ENCODE measurements at places on chromosomes 6 and 20.

- no peak for DNase-seq
These were observed 202.0 kb downstream of the RNGTT start for GRCh38 chr6:88761237-88762031.

- DNase-seq: peak; percentile 70
These were observed 32.7 kb upstream of the MAP7 start for GRCh38 chr6:136582711-136583471.

DNA sequence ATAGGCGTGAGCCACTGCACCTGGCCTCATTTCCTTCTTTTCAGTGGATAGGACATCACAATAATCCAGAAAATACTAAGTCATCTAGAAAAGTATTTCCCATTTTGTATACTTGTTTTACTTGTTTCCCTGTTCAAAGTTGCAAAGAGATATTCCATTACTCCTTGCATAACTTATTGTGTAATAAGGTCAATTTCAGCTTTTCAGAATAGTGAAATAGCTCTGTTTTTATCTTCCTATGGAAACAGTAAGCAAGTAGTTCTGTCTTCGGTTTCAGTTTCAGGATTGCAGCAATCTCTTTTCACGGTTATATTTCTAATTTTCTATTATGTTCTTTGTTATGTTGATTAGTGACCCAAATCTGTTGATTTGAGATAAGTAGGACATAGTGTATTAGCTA is 6.0 kb downstream of the STX11 start:
- no peak for DNase-seq

DNA sequence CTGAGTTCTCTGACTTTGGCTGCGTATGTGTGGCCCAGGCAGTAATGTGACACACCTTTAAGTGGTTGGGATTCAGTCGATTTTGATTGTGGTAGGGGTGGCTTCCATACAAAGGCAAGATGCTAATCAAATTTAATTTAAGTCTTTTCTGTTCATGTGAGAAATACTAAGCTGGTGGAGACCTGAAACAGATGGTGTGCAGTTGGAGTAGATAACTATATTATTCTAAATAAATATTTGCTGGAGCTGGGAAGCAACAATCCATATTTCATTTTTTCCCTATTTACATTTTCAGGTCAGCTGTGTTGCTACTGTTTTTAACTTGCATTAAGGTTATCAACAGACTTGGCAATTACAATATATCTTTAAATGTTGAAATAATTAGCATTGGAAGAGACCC is 67.4 kb upstream of the C20orf144 start:
- no peak for DNase-seq

DNA sequence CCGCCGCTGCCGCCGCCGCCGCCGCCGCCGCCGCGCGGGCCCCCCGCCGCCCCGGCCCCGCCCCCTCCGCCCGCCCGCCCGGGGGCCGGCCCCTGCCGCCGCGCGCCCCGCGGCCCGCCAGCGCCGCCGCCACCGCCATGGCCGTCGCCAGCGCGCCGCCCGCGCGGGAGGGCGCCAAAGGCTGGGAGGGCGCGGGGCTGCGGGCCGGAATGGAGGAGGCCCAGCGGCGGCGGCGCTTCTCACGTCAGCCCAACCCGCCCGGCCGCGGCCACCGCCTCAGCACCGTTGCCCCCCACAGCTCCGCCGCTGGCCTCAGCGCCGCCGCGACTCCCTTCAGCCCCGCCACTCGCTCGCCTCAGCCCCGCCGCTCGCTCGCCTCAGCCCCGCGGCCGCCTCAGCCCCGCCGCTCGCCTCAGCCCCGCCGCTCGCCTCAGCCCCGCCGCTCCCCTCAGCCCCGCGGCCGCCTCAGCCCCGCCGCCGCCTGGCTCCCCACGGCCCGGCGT is 258 bp downstream of the PHF10 start:
- no peak for DNase-seq

- peak; percentile 35 for DNase-seq
These were observed 1370.3 kb upstream of the CITED2 start for GRCh38 chr6:140744659-140745320.

DNA sequence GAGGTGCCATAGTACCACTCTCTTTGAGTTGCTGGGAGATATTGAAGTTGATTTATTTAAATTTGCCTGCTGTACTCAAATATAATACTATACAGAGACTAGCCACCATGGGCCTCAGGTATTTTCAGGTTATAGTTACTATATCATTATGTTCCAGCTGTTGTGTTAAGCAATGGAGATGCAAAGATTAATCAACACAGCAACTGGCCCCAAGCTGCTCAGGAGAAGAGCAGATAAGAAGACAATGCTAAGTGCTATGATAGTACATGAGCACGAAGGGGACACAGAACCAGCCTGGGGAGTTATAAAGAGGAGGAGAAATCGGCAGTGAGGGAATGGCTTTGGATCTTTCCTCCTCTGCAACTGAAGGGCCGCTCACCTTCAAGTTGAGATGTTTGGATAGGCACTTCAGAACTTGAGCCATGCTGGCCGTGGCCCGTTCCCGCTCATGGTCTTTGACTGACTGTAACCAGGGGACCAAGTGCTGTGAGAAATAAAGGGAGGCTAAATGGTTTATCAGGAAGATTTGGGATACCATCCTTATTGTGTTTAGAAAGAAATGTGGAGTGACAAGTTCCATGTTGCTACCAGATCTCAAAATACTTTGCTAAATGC is 24.3 kb upstream of the RPN2 start:
- DNase-seq: no peak
